Lower leg skin (tissue), 4 donors: ENCODE measurements at places on chromosomes 3 and 15.

DNA sequence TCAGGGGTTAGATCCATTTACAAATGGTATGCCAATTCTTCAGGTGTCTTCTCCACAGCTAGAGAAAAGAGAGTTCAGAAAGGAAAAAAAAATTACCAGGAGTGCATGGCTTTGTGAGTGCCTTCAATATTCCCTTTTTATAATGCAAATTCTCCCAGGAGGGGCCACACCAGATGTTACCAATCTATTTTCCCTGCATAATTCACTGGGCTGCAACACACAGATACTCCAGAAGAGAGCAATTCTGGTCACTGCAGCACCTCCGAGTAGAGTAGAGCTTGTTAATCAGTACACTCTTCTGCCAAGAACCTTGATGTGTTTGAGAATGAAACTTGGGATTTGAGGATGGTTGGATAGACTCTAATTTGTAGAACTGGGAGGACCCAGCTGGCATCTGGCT lies 80.7 kb upstream of the SPRED1 start:
- no peak for DNase-seq

DNA sequence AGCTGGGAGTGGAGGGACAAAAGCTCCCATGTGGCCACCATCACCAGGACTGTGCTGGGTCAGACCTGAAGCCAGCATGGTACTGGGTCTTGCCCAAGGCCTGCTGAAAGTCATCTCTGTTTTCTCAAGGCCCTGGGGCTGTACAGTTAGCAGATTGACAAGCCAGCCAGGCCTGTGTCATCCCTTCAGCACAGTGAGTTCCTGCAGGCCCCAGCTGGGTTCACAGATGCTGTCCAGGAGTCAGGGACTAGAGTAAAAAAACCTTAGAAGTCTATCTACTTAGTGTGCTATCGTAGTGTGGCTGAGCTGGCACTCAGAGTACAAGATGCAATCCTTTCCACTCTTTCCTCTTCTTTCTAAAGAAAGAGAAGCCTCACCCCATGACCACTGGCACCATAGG lies 246.0 kb upstream of the NAALADL2 start:
- DNase-seq = no peak

- DNase-seq = no peak
Observed at GRCh38 chr3:8769088-8769822, at the start of gene OXTR. Gene OXTR, minus strand, starts transcription at chr3:8769613. Its CDS starts 1,426 bp downstream, at chr3:8768187.

DNA sequence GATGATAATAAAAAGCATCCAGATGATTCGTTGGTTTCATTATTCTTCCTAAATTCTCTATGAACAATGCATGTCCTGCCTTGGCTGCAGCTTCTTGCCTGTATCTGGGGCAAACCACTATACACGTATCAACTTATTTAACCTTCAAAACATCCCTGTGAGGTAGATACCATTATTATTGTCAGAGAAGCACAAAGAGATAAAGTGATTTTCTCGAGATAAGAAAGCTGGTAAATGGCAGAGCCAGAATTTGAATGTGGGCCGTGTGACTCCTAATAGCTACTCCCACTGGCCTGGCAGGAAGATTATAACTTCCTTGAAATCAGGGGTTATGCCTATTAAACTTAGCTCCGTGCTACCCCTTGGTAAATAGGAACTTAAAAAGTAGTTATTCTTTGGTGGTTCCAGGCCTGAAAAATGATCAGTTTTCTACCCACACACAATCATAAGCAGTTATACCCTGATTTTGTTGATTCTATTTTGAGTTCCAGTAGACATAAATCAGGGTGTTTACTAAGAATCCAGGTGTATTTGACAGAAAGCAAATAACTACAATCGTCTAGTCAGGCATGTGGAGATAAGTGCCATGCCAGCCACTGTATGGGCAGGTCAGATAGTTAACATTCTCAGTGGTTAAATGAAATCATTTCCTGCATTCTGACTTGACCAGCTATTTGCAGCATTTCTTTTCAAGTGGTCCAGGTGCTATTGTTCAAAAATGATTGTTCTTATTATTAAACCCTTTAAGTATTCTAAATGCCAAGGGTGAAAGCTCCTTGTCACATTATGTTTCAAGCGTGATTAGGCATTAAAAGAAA lies 99.2 kb upstream of the LRRN1 start:
- no peak for DNase-seq

GRCh38 chr15:96362755-96363651 lies 32.5 kb downstream of the NR2F2 start:
- DNase-seq = no peak

- DNase-seq = no peak
Observed at GRCh38 chr3:5846261-5846660, 658.8 kb downstream of the EDEM1 start.

DNA sequence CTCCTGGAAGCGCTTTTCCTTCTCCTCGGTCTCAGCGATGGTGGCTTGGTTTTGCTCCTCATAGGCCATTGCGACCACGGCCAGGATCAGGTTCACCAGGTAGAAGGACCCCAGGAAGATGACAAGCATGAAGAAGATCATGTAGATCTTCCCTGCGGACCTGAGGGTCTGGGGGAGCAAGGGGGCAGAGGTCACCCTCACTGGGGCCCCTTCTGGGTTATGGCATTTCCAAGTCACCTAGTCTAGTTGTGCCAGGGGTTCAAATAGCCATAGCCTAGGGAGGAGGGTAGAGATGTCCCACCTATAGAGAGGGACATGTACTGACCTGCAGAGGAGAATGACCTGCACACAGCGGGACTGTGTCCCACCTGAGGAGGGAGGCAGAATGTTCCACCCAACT lies 43.5 kb downstream of the SCN5A start:
- DNase-seq = no peak

- no peak for DNase-seq
Observed at GRCh38 chr3:25594007-25594502, 70.7 kb downstream of the TOP2B start.
